Cardiac fibroblast (primary cell): ENCODE measurements at places on chromosomes 12 and 14.

GRCh38 chr12:128069359-128069997, 197.5 kb upstream of the TMEM132C start:
- peak; percentile 31 for DNase-seq

GRCh38 chr12:25121110-25121509, 73.8 kb downstream of the DNAI7 start:
- no peak for DNase-seq

DNA sequence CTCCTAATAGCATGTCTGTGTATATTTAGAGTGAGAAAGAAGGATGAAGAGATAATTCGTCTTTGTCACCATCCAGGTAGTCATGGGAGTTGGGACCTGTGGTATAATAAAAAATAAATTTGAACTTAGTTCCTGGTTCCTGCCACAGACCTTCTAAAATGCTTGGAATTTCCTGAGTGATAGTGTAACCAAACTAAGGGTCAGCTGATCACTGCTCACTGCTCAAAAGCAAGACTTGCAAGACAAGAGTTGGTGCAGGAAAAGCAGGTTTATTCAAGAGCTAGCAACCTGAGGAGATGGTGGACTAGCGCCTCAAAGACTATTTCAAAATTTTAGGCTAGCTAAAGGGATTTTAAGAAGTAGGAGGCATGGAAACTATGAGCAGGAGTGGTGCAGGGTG, 19.1 kb downstream of the ANG start:
- peak; percentile 69 for DNase-seq

- no peak for DNase-seq
Measured at GRCh38 chr12:42282294-42282693, 43.6 kb downstream of the ZCRB1 start.

DNA sequence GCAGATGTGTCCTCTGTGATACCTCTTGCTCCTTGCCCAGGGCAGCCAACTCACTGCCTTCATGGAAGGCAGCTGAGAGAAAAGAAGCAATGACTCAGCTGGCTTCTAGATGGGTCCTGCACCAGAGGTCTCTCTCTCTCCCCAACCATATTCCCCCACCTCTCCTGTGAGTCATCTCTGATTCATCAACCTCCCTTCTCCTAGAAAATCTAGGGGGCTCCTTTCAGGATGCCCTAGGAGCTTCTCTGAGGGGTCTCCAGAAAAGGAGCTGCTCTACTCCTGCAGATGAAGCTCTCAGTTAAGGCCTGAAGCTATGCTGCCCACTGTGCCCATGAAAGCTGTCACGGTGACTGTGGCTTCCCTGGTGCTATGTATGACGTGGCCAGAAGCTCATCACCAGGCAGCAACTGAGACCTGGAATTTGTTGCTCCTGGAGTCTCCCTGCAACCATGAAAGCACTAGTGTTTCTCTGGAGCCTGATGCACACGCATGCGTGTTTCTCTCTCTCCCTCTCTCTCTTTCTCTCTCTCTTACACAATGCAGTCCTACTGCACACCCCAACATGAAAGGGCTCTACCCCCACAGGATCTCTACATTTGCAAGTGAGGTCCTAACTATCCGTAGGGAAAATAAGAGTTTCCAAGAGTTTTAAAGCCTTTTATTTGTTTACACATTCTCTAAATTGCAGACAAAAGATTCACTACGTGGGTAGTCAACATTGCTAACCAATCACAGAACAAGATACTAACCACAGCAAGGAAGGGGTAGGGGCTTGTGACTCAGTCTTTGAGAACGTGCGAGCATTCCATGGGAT, 285.3 kb downstream of the DPF3 start:
- peak; percentile 74 for DNase-seq

DNA sequence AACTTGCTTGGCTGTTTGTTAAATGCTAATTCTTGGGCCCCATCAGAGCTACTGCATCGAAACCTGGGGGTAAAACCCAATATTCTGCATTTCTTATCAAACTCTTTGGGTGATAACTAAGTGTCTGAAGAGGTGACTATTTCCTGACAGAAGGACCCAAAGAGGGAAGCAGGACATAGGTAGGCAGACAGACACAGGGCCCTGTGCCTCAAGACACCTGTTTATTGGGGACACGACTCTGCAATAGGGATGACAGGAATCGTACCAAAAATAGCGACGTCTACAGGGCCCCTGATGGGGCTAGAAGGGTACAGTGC, 8.6 kb downstream of the ZNF219 start:
- no peak for DNase-seq

DNA sequence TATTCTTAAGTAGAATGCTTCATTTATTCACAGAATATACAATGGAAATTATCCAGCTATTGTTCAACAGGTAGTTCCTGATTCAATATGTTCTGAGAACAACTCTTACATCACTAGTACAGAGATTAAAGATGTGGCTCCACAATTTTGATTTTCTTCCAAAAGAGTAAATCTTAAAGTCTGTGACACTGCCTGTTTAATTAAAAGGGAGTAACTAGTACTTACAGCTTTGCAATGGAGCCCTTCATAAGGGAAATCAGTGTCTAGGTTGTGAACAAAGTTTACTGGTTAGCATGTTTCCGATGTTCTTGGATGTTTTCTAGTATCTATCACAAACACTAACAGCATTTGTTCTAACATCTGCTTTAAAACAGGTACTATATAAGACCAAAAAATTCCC, 30.8 kb downstream of the MIA2 start:
- DNase-seq = peak; percentile 31

DNA sequence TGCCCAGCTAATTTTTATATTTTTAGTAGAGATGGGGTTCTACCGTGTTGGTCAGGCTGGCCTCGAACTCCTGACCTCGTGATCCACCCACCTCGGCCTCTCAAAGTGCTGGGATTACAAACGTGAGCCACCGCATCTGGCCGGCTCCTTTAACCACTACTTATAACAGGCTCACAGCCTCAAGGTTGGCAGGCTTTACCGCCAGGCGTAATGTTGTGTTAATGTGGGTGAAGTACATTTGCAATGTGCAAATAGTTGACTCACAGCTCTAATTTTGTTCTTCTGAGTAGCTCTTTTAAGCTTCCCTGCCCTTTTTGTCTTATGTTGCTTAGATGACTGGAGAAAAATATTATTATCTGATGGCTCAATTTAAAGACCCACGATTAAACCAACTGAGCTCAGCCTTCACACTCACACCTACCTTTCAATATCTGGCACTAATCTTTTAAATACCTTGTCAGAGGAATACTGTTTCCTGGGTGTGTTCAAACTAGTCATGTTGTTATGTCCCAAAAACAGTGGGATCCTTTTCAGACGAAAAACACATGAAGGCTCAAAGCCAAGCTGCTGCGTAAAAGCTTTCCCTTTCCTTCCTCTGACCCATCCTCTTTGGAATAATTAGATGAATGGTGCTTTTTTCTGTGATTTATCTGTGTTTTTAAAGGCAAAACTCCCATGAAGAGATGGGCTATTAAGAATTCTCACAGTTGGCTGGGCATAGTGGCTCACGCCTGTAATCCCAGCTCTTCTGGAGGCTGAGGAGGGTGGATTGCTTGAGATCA, 57.2 kb upstream of the USP44 start:
- DNase-seq = peak; percentile 93

DNA sequence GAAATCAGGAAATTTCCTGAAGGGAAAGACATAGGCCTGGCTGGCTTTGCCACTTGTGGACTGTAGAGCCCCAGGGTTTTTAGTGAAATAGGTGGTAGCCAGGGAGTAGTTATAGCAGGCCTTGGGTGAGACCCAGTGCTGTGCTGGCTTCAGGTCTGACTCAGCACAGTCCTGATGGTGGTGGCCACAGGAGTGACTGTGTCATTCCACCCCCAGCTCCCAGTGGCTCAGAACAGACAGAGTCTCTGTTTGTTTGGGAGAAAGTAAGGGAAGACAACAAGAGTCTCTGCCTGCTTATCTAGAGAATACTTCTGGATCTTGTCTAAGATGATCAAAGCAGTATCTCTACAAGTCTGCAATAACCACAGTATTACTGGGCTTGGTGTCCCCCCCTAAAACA, 27.5 kb upstream of the OR6J1 start:
- no peak for DNase-seq

DNA sequence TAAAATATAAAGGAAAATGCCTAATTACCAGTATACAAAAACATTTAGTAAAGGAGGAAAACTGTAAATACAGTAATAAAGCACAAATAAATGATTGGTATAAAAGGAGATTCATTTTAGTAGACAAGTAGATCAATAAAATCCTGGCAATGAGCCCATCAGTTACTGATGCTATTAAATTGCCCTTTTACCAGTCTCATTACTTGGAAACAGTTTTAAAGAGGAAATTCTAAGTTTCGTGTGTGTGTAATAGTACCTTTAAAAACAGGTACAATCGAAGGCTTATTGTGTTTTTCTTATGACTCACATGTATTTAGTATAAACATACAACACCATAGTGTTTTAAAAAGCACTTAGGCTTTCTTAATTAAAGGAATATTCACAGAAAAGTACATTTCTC, 46.4 kb upstream of the SYT10 start:
- no peak for DNase-seq

- no peak for DNase-seq
Measured at GRCh38 chr14:51822499-51822898, 37.9 kb upstream of the GNG2 start.

DNA sequence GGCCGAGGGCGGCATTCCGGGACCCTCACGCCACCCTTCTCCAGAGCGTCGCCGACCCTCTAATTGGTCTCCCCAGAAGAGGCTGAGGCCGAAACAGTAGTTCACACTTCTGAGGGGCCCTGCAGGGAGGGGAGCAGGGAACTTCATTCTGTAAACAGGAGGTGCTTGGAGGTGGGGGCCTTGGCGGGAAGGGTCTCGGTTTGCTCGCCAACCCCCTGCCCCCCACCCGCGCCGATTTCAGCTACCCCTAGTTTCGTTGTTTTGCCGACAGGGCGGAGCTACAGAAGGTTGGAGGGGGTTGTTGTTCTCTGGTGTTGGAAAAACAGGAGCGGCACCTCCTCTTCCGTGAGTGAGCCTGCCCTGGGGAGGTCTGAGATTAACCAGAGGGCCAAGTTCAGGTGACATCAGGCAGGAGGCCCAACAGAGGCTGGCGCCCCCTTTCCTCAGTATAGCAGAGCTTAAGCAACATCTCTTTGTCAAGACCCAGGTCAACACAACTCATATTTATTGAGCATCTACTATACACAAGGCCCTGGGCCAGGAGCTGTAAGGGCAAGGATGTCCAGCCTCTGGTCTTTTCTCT, 682 bp downstream of the ERBB3 start:
- DNase-seq = no peak

GRCh38 chr12:132689227-132689626, 1.8 kb downstream of the PXMP2 start:
- no peak for DNase-seq

DNA sequence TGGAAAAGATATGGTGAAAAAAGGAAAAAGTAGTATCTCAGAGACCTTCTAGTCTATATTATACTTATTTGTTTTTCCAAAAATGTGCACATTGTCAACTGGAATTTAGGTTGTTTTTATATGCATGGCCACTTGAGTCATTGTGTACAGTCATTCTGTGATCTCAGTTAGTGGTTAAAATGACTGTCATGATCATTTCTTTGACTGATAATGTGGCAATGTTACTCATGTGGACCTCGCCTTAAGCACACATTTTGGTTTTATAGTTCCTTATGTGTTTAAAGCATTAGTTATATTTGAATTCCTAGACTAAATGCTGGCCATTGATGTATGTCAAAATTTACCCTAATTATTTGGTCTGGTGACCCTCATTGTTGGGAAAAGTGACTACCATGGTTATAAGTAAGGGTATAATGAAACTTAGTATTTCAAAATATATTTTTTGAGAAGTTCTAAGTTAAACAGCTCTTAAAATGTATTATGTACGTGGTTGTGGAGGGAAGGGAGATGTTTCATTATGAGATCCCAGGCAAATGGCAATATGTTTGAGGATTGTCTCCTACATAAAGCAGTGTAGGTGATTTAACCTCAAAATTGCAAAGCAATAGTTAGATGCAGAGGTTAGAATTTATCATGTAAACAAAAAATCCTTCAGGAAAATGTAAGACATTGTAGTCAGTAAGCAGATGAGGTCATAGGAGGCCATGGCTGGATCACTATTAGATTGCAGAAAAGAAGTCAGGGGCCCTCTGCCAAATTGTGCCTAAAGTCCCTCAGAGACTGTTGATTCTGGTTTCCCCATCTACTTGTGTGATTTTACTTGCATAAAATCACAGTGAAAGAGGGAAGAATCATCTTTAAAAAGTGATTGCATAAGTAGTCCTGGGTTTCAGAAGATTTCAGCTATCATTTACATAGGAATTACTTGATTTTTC, 17.5 kb downstream of the PNMA1 start:
- peak; percentile 37 for DNase-seq

DNA sequence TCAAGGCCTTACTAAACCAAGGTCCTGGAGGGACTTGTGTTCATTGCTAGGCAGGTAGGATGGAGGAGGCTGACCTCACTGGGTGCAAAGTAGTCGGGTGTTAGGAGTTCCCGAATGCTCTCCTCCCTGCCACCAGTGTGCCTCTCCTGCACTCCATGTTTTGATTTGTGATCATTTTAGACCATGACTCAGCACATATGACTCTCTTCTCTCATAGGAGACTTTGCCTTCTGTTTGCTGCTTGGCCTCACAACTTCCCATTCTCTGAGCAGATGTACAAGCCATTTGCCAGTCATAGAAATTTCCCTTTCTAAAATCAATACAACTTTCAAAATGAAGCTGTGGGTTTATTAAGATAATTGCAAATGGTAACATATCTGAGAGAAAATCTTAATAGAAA, 46.6 kb upstream of the LRIG3 start:
- peak; percentile 57 for DNase-seq

- no peak for DNase-seq
Measured at GRCh38 chr14:95979339-95980042, 59.7 kb upstream of the C14orf132 start.

GRCh38 chr14:63492391-63492790, 50.8 kb downstream of the PPP2R5E start:
- DNase-seq = peak; percentile 64

- no peak for DNase-seq
Measured at GRCh38 chr12:49626169-49626835, 2.9 kb downstream of the PRPF40B start.

GRCh38 chr14:79668951-79669350, 542.4 kb downstream of the DIO2 start:
- DNase-seq = no peak

DNA sequence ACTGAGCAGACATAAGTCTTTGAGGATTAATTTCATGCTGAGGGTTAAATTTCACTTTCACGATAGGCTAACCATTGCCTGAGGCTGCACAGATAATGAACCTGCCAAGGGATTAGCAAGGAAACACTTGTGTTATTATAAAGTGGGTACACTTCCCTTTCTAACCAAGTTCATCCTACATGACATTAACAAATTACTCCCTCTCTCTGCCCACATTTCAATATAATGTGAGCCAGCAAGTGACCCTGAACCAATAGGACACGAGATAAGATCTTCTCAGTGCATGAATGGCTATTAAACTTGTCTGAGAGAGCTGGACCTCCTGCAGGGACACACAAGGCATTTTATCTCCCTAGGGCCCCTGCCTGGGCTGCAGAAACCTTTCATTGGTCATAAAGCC, 173.5 kb downstream of the PAX9 start:
- no peak for DNase-seq

- no peak for DNase-seq
Measured at GRCh38 chr14:92670643-92671366, 77.6 kb downstream of the LGMN start.

GRCh38 chr12:3962631-3963483, 89.7 kb upstream of the PARP11 start:
- DNase-seq = no peak

GRCh38 chr14:89214221-89214965, 202.6 kb downstream of the FOXN3 start:
- DNase-seq = peak; percentile 19

GRCh38 chr14:93368996-93369712, 22.2 kb downstream of the COX8C start:
- no peak for DNase-seq
